ENCODE measurements at places on chromosomes 1 and 21.
A peak's percentile ranks its signal among the peaks of the same experiment; 100 is the strongest.

GRCh38 chr1:94654459-94654858 lies 112.9 kb upstream of the F3 start:
- no peak for DNase-seq

- DNase-seq: no peak
Observed at GRCh38 chr1:30323841-30324240, 399.5 kb downstream of the MATN1 start.

DNA sequence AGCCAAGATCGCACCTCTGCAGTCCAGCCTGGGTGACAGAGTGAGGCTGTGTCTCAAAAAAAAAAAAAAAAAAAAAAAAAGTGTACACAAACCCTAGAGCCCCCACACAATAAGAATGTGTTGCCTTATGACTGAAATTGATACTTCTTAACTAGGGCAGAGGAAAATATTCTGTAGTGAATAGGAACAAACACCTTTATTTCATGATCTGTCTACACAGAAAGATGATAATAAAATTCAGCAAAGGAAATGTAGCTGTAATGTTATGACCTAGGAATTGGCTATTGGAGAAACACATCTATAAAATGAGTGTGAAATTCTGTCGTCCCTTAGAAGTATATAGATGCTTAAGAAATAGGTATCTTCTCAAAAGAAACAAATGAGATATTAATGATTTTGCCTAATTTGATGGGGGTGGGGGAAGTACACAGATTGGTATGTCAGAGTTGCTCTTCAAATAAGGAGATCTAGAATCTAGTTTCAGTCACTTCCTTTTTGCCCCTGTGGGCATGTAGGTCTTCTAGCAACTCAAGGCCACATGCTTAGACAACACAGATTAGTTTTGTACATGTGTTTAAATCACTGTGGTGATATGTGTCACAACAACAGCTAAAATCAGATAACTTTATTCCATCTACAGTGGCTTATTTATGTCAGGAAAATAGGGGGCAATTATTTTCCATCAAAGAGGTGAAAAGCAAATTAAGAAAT lies 10.7 kb upstream of the GPR25 start:
- no peak for DNase-seq

DNA sequence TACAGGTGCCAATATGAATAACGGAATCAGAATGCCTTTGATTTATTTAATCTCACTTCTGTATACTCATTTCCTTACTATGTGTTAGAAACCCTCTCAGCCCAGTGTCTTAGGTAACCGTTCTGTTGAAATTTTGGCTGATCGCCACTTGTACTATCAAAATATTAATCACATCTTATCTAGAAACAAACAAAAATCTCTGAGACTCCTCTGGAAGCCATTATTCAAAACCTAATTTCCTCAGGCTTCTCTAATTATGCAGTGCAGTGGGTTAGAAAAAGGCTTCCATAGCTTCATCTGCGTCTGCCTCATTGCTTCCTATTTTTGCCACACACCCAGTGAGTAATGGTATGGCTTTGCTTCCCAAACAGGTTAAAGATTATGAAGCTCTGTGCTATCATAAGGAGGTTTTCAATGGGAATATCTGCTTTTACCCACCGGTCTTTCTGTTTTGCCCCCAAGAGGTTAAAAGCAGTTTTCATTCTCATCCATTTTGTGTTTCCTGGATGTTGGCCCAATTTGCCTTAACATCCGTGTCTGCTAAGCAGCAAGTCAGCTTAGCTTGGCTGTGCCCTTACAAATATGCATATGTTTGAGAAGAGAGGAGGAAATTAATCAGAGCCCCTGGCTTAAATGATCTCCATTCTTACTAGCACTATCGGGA lies 129.6 kb downstream of the RYR2 start:
- no peak for DNase-seq

GRCh38 chr1:203340112-203340790 lies 10.7 kb downstream of the FMOD start:
- DNase-seq: peak; percentile 90

DNA sequence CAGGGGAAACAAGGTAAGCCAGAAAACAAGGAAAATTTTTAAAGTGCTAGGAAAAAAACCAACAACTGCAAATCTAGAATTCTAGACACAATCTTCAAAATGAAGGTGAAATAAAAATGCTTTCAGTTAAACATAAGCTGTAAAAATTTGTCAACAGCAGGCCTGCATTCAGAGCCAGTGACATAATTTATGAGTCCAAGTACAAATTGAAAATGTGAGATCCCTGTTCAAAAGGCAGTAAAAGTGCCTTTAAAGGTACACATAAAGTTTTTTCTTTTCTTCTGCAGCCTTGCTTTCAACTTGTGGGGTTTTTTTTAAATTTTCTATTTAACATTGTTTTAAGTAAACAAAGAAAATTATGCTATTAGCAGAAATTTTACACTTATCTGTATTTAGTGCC lies 37.4 kb downstream of the DENND2C start:
- DNase-seq: no peak

DNA sequence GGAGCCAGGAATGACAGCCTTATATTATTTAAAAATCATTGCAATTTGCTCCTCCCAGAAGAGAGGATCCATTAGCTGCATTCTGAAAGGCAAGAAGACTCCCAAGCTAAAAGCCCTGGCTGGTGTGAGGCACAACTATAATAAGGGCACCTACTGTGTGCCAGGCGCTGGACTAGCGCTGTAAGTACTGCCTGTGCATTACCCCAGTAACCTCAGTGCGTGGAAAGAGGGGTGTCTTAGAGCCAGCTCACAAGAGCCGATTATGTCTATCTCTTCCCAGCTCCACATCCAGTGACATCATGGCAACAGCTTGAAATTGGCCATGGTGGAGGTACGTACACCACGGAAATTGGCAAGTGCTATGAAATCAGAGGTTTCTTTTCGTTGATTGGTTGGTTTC lies 141.7 kb upstream of the IRF2BP2 start:
- DNase-seq: no peak

DNA sequence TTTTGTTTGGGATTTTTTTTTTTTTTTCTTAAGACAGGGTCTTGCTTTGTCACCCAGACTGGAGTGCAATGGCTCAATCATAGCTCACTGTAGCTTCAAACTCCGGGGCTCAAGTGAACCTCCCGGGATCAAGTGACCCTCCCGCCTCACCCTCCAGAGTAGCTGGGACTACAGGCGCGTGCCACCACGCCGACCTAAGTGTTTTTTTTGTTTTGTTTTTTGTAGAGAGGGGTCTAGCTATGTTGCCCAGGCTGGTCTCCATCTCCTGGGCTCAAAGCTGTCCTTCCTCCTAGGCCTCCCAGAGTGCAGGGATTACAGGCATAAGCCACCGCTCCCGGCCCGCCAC lies 776 bp downstream of the HLCS start:
- no peak for DNase-seq

DNA sequence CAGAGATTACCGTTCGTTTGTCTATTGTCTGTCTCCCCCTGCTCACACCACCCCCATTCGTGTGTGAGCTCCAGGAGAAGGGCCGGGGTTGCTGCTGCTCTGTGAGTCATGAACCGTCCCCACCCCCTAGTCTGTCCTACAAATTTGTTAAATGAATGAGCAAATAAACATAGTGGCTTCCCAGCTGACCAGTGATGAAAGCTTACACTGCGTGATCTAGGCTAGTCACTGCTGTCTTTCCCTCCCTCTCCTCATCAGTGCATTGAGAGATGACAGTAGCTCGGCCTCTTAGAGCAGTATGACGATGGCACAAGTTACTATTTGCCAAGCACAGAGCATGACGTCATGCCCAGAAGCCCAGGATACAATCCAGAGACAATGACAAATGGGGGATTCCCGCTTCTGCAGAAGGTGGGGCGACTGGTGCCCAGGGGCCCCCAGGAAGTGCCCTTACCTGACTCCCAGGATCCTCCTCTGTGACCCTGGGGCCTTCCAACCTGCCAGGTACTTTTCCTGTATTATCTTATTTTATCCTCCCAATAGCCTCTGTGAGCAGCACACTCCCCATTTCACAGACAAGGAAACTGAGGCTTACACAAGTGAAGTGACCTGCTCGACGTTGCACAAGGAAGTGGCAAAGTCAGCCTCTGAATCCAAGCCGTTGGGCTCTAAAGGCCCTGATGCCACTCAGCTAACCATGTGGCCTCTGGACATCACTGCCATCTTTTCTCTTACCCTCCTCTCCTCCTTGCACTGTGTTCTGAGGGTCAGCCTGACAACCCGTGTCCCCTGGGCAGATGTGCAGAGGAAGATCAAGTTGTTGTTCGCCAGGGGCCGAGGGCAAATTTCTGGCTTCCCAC lies 8.6 kb upstream of the EPHA2 start:
- peak; percentile 75 for DNase-seq

GRCh38 chr1:56525489-56526041 lies 53.8 kb downstream of the PLPP3 start:
- no peak for DNase-seq

GRCh38 chr1:65420590-65421350 lies at the start of the genes LEPR and LEPROT:
Gene LEPR, plus strand, starts transcription at chr1:65420668. Its CDS starts 144,898 bp downstream, at chr1:65565566.
Gene LEPROT, plus strand, starts transcription at chr1:65420668. Its CDS starts 57 bp downstream, at chr1:65420725.
- DNase-seq: peak; percentile 67

- no peak for DNase-seq
Observed at GRCh38 chr21:26432410-26432809, 140.7 kb downstream of the CYYR1 start.

GRCh38 chr1:37851782-37852210 lies 7.6 kb downstream of the MTF1 start:
- DNase-seq: no peak

DNA sequence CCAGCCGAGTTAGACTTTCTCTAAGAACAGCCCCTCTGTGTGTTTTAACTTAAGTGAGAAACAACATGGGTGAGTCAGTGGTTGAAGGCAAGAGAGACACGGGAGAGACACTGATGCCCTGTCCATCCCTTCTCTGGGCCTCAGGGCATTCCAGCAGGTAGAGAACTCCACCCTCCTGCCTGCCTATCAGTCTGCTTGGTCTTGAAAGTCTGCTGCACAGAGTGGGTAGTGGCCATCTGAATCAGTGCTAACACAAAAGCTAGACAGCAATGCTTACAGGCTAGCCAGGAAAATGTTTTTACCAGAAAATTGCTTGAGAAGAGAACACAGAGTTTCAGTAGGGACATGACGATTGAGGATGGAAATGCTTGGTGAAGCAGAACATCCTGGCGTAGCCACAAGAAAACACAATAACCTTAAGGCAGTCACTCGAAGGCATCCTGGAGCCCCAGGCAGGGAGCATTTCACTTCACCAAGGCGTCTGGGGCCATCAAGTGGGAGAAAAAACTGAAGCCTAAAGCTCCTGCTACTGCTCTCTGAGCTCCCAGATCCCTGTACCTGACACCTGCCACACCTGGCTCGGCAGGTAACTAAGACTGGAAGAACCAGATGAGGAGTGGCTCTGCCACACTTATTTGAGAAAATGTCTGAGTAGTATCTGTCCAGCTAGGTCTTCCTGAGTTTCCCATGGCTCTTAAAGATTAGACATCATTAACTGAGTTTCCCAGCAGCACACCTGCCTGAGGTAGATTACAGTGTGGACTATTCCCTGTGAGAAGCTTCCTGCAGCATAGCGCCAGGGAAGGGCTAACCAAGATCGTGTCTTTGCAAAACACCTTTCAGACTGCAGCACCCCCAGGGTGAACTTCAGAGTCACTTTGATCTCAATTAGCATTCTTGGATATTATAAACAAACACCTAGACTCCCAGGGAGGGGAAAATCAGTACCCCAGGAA lies 18.1 kb upstream of the LBR start:
- no peak for DNase-seq

DNA sequence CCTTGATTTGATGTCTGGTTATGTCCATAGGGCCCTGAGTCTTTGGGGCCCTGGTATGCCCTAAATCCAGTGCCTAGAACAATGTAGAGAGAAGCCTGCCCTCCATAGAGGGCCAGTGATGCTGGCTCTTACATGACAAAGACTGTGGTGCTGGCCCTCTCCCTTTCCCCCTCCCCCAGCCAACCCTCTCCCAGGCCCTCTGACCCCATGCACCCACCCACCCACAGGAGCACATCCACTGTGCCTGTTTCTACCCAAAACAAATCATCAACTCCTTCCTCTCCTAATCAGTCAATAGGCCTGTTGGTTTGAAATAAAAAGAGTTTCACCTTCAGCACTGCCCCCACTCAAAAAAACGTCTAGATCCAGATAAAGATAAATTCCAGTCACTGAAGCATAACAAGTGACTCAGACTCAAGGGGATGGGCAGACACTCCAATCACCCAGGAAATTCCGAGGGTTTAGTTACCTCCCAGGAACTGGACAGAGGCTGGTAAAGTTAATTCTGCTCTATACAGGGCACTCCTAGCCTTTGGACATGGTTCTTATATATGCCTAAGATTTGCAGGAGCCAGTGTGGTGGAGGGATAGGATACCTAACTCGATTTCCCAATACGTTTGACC lies 144.8 kb upstream of the VANGL1 start:
- DNase-seq: peak; percentile 52

- DNase-seq: no peak
Observed at GRCh38 chr1:13586001-13586400, 2.4 kb downstream of the PDPN start.

- DNase-seq: no peak
Observed at GRCh38 chr1:107153014-107153413, 12.2 kb downstream of the NTNG1 start.

DNA sequence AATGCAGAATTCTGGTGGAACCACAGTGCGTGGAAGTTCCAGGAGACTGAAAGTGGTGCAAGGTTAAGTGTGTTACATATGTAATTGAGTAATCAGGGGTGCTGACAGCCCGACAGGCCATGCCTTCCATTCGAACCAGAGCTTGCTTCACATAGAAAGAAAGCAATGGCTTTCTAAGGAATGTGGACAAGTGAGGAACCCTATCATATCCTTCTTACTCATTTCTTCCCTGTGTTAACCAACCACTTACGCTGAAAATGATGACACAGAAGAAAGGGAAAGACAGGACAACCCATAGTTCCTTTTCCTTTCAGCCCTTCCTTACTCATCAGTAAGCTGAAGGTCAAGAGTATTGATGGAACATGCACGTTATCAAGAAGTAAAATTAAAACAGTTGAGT lies 48.1 kb upstream of the KCNA3 start:
- DNase-seq: no peak

DNA sequence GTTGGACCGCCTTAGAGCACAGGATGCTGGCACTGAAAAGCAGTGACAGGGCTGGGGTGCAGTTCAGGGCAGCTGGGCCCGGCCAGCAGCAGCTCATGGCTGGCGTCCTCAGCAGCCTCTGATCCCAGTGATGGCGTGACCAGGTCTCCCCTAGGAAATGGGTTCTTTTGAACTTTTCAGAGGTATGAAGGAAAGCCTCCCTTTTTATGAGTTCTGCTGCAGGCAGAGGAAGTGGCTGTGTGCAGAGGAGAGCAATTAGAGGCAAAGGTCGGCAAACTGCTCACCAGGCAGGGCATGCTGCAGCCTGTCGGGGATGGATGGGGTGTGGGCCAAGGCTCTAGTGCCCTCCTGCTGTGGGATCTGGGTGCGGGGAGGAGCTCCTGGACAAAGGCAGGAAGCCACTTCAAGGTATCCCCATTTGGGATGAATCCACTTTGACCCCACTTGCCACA lies 45.6 kb upstream of the RAB4A start:
- no peak for DNase-seq

GRCh38 chr1:106747232-106747631 lies 309.2 kb upstream of the PRMT6 start:
- DNase-seq: no peak

DNA sequence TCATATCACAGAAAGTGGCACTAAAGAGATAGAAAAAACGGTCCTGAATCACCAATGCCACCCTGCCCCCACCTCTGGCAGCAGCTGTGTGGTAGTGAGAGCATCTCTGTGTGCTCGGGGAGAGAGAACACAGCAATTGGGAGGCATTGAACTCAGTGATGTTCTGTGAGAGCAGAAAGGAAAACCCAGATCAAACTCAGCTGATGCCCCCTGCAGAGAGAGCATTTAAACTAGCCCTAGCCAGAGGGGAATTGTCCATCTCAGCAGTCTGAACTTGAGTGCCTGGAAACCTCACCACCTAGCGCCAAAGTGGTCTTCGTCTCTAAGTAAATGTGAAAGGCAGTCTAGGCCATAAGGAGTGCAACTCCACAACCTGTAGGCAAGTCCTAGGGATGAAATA lies 21.3 kb downstream of the SLC44A5 start:
- DNase-seq: no peak
